Vagina (tissue), 2 donors: ENCODE measurements at places on chromosomes 12 and 14. TPM values are rescaled to one million over a fixed set of nuclear protein-coding genes. Genes with fewer than 3 reads are reported as not detected.

The PRORP gene
- 11.0 TPM for total RNA-seq

The HRK gene
- not detected for total RNA-seq

The CCDC197 gene
- not detected for total RNA-seq

The HOXC10 gene
- not detected for total RNA-seq

The ADAM20 gene
- total RNA-seq, result 1.2 TPM

The SLC7A8 gene
- total RNA-seq, result 68.5 TPM

The DHRS2 gene
- total RNA-seq, result 0.25 TPM

The KRT82 gene
- not detected for total RNA-seq

The KRT7 gene
- total RNA-seq, result 7.6 TPM

The REP15 gene
- total RNA-seq, result not detected

The SLC6A12 gene
- total RNA-seq, result not detected

The SLC4A8 gene
- 0.74 TPM for total RNA-seq

The KSR2 gene
- 0.25 TPM for total RNA-seq

The KCNA1 gene
- total RNA-seq, result 0.74 TPM

The RFX4 gene
- total RNA-seq, result not detected

The MIS18BP1 gene
- total RNA-seq, result 18.7 TPM

The PAPOLA gene
- 143 TPM for total RNA-seq

The MYF6 gene
- total RNA-seq, result not detected

The SLC5A8 gene
- total RNA-seq, result not detected

The SUDS3 gene
- total RNA-seq, result 26.3 TPM

The ACSS3 gene
- total RNA-seq, result 29.5 TPM

The NFE2 gene
- not detected for total RNA-seq

The CHST11 gene
- total RNA-seq, result 40.0 TPM

The MANSC1 gene
- total RNA-seq, result 16.2 TPM

The NTS gene
- 2.5 TPM for total RNA-seq

The KCNH3 gene
- total RNA-seq, result not detected

The NANOG gene
- 13.3 TPM for total RNA-seq

The KITLG gene
- 20.4 TPM for total RNA-seq

The NGB gene
- total RNA-seq, result 1.7 TPM
